Gastroesophageal sphincter (tissue), 4 donors: ENCODE measurements at places on chromosomes 6 and 20. TPM values are rescaled to one million over a fixed set of nuclear protein-coding genes. Genes with fewer than 3 reads are reported as not detected.

MEP1A gene
- total RNA-seq = not detected

DNA sequence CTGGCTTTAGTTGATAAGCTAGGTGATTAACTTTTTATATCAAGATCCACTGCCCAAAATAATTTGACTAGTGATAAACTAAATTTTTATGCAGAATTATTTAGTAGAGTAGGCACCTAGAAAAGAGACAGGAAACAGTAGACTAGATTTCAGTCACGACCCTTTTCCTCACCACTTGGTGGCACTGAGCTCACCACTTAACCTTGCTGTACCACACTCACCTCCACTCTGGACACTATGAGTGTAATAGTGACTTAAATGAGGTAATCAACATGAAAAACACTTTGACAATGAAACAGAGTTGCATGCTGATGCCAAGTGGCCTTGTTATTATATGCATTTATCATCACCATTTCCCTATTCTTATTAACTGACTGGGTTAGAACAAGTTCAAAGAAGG lies 730.4 kb downstream of the KIF16B start:
- no peak for ATAC-seq

UBE3D gene
- 9.3 TPM for total RNA-seq

DNA sequence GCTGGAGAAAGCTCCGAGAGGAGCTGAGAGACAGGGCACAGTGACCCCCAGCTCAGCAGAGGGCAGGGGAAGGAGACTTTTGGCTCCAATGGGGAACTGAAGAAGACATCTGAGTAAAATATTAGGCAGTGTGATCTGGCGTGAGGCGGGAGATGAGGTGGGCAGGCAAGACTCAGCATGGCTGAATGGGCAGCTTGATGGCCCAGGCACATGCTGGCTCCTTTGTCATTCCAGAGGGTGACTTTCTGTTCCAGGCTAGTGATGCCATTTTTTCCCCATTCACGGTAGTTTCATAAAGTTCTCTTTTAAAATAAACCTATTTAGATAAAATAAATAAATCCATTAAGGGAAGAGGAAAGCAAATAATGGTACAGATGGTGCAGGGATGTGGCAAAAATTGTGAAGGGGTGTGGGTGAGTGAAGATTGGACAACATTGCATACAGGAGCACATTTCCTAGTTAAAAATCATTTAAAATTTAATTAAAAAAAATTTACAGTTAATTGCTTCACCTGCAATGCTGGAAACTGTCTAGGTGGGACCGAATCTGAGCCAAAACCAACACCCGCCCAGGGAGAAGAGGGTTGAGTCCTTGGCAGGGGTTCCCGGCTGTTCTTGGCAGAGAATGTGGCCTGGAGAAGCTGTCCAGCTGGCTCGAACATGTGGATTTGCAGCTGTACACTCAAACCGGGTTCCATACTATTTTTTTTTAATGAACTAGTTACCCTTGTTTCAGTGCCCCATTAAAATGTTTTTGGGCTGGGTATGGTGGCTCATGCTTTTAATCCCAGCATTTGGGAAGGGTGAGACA lies 41.7 kb upstream of the PRELID3B start:
- no peak for ATAC-seq

MLIP gene
- 0.62 TPM for total RNA-seq

DNA sequence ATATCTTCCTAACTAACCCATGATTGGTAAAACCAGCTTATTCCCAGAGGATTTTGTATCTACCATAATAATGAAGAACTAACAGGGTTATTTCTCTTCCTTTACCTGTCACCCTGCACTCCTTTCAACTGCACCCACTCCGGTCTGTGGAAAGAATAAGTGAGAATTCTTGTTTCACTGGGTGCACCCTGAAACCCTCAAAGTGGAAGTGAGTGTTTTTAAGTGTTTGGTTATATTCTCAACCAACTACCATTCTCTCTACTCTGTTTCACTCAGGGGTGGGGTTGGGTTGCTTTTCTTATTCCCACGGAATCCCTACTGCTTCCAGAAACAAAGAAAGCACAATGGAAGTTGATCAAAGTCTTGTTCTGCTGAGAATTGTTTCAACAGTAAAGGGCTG lies 42.6 kb upstream of the KHDRBS2 start:
- no peak for ATAC-seq
